Glomerular endothelial cell (primary cell): ENCODE measurements at places on chromosomes 5 and 9. TPM values are rescaled to one million over a fixed set of nuclear protein-coding genes. Genes with fewer than 3 reads are reported as not detected.

DNA sequence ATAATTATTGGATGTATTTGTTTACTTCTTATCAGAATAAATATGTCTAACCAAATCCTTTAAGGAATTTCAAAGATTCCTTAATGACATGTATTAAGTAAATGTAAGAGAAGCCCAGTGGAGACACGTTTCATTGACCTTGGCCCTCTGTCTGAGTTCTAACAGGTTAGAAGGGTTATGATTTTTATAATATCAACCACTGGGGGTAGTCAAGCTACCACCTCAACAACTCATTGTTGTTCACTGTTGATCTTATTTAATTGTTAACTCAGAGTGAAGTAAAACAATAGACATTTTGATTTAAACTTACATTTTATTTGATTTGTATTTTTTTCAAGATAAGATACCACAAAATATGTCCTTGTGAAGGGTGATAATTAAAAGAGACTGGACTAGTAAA lies 499.2 kb upstream of the COX7C start:
- DNase-seq: no peak

DNA sequence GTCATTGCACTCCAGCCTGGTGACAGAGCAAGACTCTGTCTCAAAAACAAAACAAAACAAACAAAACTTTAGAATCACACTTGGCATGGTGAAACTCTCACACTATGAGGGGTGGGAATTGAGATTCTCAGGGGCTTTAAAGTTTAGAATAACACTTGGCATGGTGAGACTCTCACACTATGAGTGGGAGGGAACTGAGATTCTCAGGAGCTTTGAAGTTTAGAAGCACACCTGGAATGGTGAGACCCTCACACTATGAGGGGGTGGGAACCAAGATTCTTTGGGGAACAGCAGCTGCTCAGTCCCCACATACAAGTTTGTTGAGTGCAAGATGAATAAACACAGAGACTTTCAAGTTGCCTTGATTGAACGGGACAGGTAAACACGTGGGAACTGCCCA lies 149.4 kb downstream of the HSD17B3 start:
- no peak for DNase-seq

- no peak for DNase-seq
Observed at GRCh38 chr5:141260458-141261237, 15.5 kb downstream of the PCDHB15 start.

Gene SYNPO
- 56.7 and 123 TPM in 2 replicates for total RNA-seq

Gene NMUR2
- 0.87 TPM in 1 of 2 replicates, not detected in the other for total RNA-seq

GRCh38 chr5:43437062-43437660 lies 25.0 kb upstream of the CCL28 start:
- DNase-seq: no peak

Gene RNF180
- total RNA-seq: 4.7 and 10.3 TPM in 2 replicates

Gene PCDHA1
- 0.06 TPM in 1 of 2 replicates, not detected in the other for total RNA-seq

DNA sequence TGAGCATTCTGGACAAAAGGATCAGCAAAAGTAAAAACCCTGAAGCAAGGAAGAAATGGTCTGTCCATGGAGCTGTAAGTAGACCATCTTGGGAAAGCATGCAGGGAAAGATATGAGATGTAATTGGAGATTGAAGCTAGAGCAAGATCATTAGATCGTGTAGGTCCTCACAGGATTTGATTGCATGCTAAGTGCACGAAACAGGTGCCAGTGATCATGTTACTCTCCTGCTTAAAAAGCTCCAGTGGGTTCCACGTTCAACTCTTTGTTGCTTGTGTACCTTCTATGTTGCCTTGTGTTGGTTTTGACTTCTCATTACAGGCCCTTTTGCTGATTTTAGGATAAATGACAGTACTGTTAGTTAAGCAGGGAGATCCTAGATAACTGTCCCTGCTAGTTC lies 442.0 kb downstream of the DMRT2 start:
- no peak for DNase-seq

DNA sequence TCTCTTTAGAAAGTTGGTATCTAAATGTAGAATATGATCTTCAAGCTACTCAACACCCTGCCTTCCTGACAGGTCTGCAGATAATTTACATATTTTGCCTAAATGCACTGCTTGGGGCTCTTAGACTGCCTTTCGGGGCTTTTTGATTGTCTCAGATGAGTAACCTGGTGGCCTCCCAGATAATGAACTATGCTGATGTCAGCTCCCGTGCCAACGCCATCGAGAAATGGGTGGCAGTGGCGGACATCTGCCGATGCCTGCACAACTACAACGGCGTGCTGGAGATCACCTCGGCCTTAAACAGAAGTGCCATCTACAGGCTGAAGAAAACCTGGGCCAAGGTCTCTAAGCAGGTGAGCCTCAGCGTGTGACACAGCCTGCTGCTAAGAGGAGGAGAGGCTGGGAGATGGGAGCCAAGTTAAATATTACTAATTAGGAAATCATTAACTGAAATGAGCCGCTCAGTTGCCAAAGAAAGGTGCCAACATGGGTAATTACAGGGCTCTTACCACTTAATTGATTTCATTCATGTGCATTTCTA lies 20.8 kb upstream of the CKMT2 start:
- no peak for DNase-seq

- DNase-seq: no peak
Observed at GRCh38 chr9:15519831-15520230, 9.1 kb upstream of the PSIP1 start.

Gene TPD52L3
- total RNA-seq: not detected in 2 replicates

- DNase-seq: no peak
Observed at GRCh38 chr5:126562823-126563222, 32.2 kb downstream of the ALDH7A1 start.

Gene BARHL1
- not detected in 2 replicates for total RNA-seq

Gene MTX3
- total RNA-seq: 5.0 and 7.8 TPM in 2 replicates

- DNase-seq: no peak
Observed at GRCh38 chr9:112187404-112187803, 12.3 kb upstream of the SUSD1 start.

Gene CTXN3
- total RNA-seq: not detected in 2 replicates
